ENCODE measurements at places on chromosomes 3 and 15.

- DNase-seq = no peak
These were observed 59.7 kb downstream of the SEMA3G start for GRCh38 chr3:52385157-52385556.

DNA sequence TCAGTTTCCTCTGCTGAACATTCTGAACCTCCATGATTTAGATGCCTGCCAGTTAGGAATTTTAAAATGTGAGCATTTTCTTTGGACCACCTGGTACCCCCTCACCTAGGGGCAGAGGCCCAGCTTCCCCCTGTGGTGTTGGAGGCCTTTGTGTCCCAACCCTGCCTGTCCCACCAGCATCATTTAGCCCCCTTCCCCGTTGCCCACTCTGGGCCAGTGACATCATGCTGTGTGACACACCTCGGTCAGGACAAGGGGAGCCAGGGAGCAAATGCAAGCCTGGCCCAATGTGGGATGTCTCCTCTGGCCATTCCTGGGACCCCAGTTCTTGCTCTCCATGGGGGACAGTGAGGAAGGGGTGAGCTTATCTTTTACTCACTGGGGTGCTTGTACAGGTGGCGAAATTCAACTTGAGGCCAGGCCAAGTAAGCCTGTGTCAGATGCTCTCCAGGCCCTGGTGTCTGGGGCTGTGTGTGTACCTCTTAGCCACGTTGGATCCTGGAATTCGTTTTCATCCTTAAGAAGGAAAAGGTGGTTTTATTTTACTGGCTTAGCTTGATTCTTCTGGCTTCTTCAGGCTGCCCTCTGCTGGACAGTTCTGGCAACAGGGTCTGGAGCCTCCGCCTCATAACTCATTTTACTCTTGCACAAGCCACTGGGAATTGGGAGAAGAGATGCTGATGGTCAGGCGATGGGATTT is 49.7 kb upstream of the MYZAP start:
- no peak for DNase-seq

GRCh38 chr15:90812958-90813265 is 55.5 kb upstream of the FURIN start:
- DNase-seq = no peak

- no peak for DNase-seq
These were observed 10.5 kb downstream of the SQOR start for GRCh38 chr15:45645026-45645980.

DNA sequence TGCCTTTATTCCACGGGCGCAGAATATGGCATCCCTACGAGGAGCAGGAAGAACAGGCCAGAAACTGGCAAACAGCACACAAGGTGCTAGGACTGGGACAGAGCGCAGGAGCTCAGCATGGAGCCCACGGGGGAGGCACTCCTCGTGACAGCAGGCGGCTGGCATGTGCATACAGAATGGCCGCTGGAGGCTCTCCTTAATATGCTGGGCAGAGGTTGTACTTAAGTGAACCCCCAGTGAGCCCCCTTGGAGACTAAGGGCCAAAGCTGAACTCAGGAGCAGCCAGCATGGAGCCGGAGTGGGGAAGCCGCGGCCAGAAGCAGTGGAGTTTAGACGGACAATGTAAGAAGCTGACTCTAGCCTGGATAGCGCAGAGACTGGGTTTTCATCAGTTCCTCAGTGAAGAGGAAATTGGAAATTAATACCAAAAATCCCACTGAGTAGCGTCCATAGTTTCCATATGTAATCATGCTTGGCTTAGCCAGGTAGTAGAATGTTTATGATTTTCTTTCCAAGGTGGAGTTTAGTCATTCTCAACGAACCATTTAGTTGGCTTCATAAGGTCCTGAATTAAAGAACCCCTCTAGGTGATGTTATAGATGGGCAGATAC is 69.4 kb downstream of the EPHB3 start:
- DNase-seq = no peak

DNA sequence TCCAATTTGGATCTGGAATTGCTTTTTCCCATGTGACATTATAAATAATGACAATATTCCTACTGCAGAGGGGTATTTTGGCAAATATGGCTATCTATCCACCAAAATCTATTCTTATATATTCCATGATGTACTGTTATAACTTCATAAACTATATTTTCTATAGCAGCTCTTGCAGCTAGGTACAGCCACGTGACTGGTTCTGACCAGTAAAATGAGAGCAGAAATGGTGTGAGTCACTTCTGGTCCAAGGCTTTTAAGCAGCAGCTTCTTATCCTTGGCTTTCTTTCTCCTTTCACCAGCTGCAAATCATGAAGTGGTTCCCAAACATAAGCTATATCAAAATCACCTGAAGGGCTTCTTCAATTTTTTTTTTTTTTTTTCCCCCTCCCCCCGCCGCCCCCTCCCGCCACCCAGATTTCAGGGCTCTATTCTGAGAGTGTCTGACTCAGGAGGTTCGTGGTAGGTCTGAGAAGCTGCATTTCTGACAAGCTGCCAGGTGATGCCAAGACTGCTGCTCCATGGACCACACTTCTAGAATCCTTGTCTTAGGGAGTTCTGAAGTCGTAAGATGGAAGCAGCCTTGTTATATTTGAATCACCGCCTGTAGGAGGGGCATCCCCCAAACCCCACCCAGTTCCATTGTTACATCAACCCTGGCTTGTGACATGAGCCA is 357.5 kb downstream of the CHST2 start:
- DNase-seq = no peak

DNA sequence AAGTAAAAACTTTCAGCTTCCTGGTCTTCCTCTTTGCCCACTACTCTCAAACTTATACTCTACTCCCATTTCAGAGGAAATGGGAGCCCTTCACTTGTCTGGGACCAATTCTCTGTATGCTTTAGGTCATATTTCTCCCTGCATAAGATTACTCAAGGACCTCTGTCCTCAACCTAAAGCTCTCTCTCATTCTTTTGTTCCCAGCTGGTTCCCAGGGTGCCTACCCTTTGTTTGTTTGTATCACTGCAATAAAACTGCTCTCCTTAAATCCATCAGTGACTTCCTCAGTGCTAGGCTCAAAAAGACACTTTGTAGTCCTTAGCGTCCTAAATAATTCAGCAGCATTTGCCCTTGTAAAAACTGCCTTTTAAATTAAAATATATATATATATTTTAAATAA is 2.9 kb downstream of the NGRN start:
- no peak for DNase-seq

Measured in DMS79 (cell line).